ENCODE measurements at places on chromosomes 16 and 17. TPM values are rescaled to one million over a fixed set of nuclear protein-coding genes. Genes with fewer than 3 reads are reported as not detected.

PLEKHH3 gene
- total RNA-seq: 9.0 TPM

PRCD gene
- 11.1 TPM for total RNA-seq

GALK1 gene
- total RNA-seq: 49.0 TPM

TBC1D3 gene
- not detected for total RNA-seq

TBC1D3I gene
- total RNA-seq: 0.28 TPM

TNP2 gene
- total RNA-seq: not detected

CRHR1 gene
- not detected for total RNA-seq

ABCA6 gene
- total RNA-seq: 9.9 TPM

TK1 gene
- 25.8 TPM for total RNA-seq

ATP2A1 gene
- 0.28 TPM for total RNA-seq

INCA1 gene
- total RNA-seq: 0.57 TPM

MYH11 gene
- total RNA-seq: 0.09 TPM

CDYL2 gene
- total RNA-seq: 0.85 TPM

ARL5C gene
- total RNA-seq: not detected

CDH5 gene
- total RNA-seq: 0.83 TPM

TBX4 gene
- 0.14 TPM for total RNA-seq

FBXW10 gene
- total RNA-seq: 0.09 TPM

ACSM2A gene
- not detected for total RNA-seq

KRT10 gene
- 1.9 TPM for total RNA-seq

All from smooth muscle cell of bladder (primary cell).